ENCODE measurements at places on chromosomes 1 and 21.

- DNase-seq, result no peak
These were observed 32.6 kb upstream of the EDN2 start for GRCh38 chr1:41517062-41517438.

DNA sequence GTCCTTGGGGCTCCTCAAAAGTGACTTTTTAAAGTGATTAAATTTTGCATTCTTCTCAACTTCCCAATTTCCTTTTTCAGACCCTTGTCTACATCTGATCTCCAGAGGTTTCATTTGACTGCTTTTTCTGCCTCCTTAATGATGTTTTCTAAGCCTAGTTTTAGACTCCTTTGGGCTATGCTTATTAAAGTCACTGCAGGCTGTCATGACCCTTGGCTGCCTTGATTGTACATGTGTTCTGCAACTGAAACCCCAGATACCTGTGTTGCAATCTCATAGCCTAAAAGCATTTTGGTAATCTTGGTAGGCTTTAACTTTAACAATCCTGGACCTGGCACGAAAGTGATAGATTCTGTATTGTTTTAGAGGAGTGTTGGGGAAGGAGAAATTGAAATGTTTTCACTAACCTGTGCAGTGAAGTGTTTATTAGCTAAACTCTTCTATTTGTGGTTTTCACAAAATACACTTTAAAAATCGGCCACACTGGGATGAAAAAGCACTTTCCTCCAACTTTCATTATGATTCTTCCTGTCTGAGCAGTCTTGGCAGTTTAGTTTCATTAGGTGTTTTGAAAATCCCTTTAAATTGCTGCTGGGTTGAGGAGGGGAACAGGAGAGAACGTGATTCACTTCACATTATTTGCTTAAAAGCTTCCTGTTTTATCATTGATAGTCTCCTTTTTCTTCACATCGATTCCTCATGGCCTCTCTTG, 4.9 kb downstream of the MACO1 start:
- DNase-seq, result no peak

GRCh38 chr1:56248138-56248537, 331.2 kb downstream of the PLPP3 start:
- DNase-seq, result no peak

- DNase-seq, result no peak
These were observed 5.3 kb upstream of the IBA57 start for GRCh38 chr1:228160201-228160761.

Data from activated gamma-delta T cell treated with Interleukin-2 at 50 U/mL for 16 hours (primary cell).